Stimulated activated naive CD8-positive, alpha-beta T cell treated with anti-CD3 and anti-CD28 coated beads, Interleukin-15, Interleukin-2, amounts not matched to agents 100 U/mL and 50 U/mL, for 24 hours (primary cell): ENCODE measurements at places on chromosomes 1 and 21.

DNA sequence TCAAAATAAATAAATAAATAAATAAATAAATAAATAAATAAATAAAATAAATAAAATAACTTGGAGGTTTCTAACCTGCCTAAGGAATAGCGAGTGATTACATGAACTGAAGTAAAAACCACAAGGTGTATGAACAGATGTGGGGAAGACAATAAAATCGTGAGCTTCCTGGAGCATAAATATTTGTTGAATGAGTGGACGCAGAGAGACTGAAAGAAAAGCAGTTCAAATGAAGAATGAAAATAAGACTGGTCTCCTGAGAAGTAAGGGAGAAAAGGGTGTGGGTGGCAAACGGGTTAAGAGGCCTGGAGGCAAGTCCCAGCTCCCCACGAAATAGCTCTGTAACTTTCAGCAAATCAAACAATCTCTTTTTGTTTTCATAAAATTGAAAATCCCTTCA, 33.6 kb downstream of the CHML start:
- DNase-seq: no peak

- DNase-seq: no peak
Observed at GRCh38 chr21:44489962-44490361, 34.7 kb downstream of the LRRC3 start.

DNA sequence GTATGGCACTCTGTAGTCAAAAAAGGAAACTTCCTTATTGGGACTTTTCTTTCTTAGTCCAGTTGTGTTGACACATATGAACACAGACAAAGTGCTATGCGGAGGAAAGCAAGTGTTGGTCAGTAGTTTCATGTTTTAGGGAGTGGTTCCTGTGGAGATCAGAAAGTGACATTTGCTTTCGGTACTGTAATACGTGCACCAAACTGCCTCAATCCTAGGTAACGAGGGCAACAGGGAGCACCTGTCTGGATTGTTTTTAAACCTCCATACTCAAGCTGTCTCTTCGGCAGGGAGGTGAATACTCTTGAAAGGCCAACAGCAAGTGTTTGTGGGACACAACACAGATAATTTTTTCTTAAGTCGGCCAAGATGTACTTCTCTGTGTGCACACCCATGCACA, 9.1 kb downstream of the RHOU start:
- DNase-seq: no peak

DNA sequence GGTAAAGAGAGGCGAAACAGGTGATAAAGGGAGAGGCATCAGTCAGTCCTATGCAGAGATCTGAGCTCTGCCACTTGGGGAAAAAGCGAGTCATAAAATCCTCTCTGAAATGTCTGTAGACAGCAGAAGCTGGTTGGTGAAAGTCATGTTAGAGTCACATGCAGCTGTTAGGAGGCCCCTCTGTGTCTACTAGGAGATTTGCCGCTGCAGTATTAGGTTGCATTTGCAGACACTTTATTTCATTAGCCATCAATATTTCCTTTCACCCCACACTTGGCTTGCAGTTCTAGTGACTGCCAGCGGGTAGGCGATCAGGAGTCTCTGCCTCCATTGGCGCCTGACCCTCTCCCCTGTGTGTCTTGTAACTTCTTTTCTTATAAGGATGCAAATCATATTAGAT, 16.2 kb downstream of the ATP1A4 start:
- DNase-seq: peak; percentile 13

- DNase-seq: no peak
Observed at GRCh38 chr1:48898894-48899293, 122.2 kb upstream of the BEND5 start.

DNA sequence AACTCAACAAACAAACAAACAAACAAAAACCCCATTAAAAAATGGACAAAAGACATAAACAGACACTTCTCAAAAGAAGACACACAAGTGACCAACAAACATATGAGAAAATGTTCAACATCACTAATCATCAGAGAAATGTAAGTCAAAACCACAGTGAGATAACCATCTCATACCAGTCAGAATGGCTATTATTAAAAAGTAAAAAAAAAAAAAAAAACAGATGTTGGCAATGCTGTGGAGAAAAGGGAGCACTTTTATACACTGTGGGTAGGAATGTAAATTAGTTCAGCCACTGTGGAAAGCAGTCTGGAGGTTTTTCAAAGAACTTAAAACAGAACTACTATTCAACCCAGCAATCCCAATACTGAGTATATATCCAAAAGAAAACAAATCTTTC, 94.7 kb downstream of the PLPP3 start:
- DNase-seq: no peak

DNA sequence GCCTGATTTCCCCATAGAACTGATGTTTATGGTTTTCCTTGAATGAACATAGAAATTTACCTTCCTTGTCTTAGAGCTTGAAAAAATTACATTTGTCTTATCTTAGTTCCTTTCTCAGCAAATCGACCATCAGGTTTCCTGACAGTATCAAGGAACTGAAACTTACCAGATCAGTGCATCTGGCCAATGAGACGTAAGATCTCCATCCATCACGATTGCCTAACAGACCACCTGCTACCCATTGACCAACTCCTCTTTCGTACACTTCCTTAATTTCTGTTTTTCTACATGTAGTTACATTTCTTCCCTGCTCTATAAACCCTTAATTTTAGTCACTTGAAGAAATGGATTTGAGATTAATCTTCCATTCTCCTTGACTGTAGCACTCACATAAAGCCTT, 57.4 kb upstream of the TMPRSS15 start:
- no peak for DNase-seq

DNA sequence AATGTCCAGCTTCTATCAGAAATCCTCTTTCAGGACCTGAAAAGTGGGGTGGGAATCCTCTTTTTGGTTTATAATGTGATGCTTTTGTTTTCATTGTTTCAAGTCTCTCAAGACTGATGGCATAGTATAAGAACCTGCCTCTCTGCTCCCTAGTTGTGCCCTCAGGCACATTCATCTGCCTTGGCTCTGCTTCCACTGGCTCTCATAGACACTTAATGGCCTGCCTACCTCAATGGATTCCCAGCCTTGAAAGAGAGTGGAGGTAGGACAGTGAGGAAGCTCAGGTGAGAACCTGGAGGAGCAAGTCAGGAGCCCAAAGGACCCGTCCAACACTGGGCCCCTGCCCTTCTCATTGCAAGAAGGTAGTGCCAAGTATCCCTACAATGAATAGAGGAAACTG, 4.8 kb downstream of the TTLL7 start:
- no peak for DNase-seq

DNA sequence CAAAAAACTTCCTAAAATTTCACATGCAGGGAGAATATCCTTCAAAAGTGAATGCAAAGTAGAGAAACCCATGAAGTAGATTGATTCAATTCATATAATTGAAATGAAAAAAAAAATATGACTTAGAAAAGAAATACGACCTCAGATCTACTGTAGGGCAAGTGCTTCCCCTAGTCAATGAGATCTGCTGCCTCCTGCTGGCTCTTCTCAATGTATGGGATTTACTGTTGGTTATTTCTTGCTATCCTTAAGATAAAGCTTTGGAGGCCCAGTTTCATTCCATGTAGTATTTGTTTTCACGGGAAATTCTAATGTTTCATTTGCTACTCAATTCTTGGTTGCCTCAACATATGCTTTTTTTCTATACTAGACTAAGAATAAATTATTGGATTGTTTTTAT, 46.2 kb downstream of the ZNF648 start:
- no peak for DNase-seq

DNA sequence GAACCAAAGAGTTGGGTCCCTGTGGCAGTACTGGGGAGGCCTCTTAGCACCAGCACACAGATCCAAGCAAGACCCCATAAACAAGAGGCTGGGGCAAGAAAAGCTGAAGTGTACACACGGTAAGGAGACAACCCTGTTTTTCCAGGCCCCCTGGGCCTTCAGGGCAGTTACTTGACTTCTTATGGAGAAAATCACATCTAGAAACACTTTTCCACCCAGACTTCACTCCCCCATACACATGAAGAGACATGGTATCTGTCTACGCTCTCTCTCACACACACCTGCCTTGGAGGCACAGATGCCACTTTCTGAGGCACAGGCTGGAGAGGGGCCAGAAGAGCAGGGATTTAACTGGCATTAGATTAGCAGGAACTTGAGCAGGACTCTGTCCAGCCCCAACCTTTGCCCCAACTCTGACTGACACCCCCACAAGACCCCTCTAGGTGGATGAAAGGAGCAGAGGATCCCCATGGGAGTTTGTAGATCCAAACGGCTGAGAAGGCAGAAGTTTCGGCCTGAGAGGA, 2.2 kb downstream of the CERS2 start:
- DNase-seq: no peak

DNA sequence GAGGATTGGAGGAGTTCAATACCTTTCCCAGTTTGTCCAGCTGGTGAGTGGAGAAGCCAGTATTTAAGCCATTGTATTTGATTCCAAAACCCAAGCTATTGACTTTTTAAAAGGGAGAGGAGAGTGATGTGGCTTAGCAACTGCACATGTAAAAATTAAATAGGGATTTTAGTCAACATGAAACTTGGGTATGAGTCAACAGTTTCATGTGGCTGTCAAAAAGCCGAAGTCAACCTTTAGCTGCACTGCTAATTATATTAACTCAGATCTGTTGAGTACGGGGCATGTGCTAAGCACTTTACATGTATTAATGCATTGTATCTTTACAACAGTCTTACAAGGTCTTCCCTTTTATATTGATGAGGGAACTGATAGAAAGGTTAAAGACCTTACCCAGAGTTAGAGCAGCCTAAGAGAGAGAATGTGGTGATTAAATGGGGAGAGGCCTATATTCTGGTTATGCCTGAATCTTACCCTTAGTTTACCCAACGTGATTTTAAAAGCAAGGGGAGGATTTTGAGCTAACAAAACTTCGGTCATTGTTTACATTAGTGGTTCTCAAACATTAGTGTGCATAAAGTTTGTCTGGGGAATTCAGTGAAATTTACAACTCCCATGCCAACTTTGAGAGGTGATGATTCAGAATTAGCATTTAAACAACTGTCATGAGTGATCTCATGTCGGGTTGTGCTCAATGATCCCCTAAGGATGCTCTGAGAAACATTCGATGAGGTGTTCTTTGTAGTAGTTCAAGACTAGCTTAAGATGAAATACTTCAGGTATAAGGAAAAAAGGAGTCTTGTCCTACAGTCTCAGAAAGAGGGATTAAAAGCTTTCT, 6.9 kb upstream of the SLC35F3 start:
- no peak for DNase-seq

- DNase-seq: no peak
Observed at GRCh38 chr1:63779338-63780211, 5.8 kb downstream of the ROR1 start.

GRCh38 chr1:107277022-107277421, 136.2 kb downstream of the NTNG1 start:
- peak; percentile 5 for DNase-seq

DNA sequence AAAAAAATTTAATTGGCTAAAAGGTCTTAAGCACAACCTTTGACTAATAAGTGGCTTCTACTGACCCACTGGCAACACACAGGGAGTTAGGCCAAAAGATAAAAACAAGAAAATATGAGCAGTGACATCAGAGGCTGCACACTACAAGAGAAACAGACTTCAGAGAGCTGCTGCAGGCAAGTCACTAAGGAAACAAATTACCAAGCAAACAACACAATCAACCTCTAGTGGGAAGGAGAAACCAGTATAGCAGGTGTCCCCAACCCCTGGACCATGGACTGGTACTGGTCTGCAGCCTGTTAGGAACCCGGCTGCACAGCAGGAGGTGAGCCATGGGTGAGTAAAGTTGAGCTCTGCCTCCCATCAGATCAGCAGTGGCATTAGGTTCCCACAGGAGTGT, 20.8 kb upstream of the ENSA start:
- DNase-seq: no peak

GRCh38 chr1:45012639-45013278, 705 bp downstream of the UROD start:
- peak; percentile 59 for DNase-seq

DNA sequence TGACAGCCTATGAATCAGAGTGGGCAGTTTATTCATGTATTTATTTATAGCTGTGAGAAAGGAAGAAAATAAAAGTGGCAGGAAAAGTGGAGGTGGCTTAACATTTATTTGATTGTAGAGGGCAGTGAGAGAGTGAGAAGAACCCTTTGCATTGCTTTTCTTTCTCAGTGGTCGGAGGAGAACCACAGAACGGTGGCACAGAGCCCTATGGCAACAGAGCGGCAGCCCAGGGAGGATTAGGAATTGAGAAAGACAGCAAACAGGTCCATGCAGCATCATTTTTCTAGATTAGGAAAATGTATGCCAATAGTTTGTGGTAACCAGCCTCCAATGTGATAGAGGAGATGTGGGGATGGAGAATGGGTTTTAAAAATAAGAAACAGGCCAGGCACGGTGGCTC, 53.1 kb downstream of the NMNAT2 start:
- no peak for DNase-seq
